ENCODE measurements at places on chromosomes 13 and 19.

DNA sequence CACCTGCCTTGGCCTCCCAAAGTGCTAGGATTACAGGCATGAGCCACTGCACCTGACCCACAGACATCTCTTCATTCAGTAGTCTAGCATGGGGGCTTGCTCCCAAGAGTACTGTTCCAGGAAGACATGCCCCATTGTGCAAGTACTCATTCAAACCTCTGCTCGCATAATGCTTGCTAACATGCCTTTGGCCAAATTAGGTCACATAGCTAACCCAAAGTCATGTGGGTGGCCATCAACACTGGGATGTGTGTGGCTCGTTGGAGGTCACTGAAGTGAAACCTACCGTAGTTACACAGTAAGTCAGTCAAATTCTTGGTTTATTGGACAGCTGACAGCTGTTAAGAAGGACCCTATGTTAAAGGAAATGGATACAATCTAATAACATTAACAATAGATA, 20.3 kb downstream of the RFXAP start:
- DNase-seq, result no peak

GRCh38 chr13:97659602-97660001, 225.6 kb downstream of the RAP2A start:
- no peak for DNase-seq

- DNase-seq, result no peak
Observed at GRCh38 chr19:3253270-3253669, 28.8 kb downstream of the CELF5 start.

DNA sequence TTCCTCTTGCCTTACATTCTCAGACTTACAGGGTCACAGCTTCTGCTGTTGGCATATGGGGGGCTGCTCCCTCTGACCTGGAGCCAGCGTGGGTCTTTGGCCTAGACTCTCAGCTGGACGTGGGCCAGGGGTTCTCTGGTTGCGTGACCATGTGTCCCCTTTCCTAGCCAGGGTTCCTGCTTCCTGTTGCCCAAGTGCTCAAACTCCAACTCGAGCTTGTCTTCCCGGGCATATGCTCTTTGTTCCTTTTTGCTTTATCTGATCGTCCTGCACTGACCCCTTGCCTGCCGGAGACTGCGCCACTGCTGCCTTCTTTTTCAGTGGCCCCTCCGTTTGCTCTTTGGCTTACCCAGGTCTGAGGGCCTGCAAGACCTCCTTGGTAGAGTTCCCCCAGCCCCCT, 25.3 kb upstream of the GPR183 start:
- no peak for DNase-seq

- DNase-seq, result no peak
Observed at GRCh38 chr13:102240110-102240509, 161.7 kb downstream of the FGF14 start.

- no peak for DNase-seq
Observed at GRCh38 chr13:73245246-73245645, 186.4 kb downstream of the KLF5 start.

GRCh38 chr13:113357529-113357928, 6.4 kb downstream of the GRTP1 start:
- DNase-seq, result no peak

DNA sequence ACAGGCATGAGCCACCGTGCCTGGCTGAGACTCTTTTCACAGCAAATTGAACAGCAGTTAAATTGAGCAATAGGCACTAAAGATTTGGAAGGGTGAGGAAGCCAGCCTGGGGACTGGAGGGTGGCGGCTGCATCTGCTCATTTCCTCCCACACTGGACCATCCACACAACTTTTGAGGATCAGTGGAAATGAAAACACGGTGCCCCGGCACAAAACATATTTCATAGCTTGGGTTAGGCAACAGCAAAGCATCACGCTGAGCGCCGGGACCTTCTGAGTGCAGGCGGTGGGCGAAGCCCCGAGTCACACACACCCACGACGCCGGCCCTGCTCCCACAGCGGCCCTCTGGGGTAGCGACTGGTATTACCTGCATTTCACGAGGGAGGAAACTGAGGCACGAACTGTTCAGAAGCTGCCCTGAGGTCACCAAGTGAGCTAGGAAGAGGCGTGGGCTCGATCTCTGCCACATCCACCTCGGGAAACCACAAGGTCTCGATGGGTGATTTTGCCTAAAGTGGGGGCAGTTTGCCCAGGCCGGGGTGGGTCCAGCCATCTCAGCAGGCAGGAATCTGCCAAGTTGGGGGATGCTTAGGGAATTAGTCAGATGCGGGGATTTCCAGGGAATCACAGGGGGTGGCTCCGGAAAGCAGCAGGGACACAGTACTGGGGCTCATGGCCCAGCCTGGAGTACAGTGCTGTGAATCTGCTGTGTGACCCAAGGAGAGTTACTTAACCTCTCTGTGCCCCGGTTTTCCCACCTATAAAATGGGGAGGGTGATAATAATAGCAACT, 3.5 kb upstream of the SBNO2 start:
- no peak for DNase-seq

DNA sequence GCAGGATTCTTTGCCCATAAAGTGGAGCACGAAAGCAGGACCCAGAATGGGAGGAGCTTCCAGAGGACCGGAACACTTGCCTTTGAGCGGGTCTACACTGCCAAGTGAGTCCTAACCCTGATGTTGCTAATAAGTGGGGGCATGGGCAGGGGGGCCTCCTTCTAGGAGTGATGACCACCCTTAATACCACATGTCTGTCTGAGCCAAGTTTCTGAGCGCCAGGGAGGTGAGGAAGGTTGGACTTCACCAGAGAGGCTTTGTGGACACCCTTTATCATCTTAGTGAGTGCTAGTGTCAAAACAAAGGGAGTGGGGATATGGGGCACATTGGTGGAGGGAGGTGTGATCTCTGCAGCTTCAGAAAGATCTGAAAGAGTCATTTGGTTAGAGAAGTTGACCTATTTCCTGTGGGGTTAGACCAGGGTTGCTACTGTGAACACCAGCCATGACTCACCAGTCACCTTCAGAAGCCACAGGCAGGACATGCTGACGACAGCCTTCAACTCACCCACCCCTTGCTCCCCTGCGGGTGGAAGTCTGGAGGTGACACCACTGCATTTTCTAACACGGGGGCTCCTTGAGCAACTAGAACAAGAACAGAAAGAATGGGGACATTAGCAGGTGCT, 8.8 kb downstream of the ALOX5AP start:
- DNase-seq, result peak; percentile 88

GRCh38 chr13:42747399-42747873, 33.9 kb upstream of the FAM216B start:
- no peak for DNase-seq

DNA sequence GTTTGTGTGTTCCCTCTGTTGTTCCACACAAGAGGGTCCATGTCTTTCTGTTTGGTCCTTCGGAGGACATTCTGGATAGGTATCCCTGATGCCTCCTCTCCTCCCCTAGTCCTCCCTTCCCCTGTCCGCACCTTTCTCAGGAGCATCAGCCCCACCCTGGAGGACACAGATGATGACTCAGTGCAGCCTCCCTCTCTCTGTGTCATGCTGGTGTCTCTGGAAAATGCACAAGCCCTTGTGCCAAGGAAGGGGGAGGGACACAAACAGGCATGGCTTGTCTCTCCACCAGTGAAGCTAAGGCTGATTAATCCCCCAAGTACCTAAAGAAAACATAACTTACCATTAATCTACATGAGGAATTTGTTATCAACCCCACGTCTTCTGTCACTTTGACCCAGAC, 16.2 kb upstream of the TNFRSF19 start:
- DNase-seq, result no peak

GRCh38 chr13:66994097-66994496, 236.0 kb downstream of the PCDH9 start:
- peak; percentile 21 for DNase-seq

- no peak for DNase-seq
Observed at GRCh38 chr13:33639626-33640080, 178.3 kb upstream of the RFC3 start.

GRCh38 chr13:20977394-20977793, 74.8 kb upstream of the XPO4 start:
- DNase-seq, result no peak

DNA sequence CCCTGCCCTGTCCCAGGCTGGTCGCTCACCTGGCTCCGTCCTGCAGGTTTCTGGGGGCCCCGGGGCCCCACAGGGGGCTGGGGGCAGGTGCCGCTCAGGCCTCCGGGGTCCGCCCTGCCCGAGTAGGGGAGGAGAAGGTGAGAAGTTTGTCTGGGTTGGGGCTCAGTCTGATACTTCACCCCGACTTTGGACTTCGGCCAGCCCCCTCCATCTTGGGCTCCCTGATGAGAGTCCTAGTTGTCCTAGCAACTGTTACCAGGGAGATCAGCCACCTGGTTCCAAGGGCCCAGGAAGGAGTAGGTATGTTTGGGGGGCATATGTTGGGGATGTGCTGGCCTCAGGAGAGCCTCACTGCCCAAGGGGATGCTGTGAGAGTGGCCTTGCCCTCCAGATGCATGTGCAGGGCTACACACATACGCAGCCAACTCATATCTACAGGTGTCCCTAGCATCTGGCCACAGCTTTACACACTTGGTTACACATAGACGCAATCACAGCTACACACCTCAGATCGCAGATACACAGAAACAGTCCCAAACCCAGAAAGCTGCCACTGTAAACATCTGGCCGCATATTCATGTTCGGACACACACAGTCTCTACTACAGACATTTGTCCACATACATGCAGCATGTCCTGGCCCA, 3.4 kb downstream of the NUMBL start:
- DNase-seq, result no peak

DNA sequence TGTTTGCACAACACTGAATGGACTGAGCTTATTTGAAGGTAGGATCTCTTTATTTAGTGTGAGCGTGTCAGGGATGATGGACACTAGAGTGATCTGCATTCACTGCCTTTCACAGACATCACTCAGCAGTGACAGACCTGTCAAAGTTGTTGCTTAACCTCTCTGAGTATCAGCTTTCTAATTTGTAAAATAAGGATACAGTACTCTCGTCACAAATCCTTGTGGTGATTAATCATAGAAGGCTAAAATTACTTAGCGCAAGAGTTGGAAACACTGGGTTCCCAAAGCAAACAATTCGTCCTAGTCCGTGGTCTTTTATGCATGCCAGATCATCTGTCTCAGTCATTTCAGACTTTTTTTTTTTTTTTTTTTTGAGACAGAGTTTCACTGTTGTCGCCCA, 16.6 kb downstream of the CARD8 start:
- DNase-seq, result no peak

GRCh38 chr19:4043966-4044715, 22.6 kb downstream of the ZBTB7A start:
- DNase-seq, result no peak

- no peak for DNase-seq
Observed at GRCh38 chr19:51250786-51251467, at the start of gene SIGLECL1. Gene SIGLECL1, plus strand, starts transcription at chr19:51251080. Its CDS starts 12,993 bp downstream, at chr19:51264073.

GRCh38 chr13:107441279-107441678, 774.1 kb downstream of the LIG4 start:
- no peak for DNase-seq

DNA sequence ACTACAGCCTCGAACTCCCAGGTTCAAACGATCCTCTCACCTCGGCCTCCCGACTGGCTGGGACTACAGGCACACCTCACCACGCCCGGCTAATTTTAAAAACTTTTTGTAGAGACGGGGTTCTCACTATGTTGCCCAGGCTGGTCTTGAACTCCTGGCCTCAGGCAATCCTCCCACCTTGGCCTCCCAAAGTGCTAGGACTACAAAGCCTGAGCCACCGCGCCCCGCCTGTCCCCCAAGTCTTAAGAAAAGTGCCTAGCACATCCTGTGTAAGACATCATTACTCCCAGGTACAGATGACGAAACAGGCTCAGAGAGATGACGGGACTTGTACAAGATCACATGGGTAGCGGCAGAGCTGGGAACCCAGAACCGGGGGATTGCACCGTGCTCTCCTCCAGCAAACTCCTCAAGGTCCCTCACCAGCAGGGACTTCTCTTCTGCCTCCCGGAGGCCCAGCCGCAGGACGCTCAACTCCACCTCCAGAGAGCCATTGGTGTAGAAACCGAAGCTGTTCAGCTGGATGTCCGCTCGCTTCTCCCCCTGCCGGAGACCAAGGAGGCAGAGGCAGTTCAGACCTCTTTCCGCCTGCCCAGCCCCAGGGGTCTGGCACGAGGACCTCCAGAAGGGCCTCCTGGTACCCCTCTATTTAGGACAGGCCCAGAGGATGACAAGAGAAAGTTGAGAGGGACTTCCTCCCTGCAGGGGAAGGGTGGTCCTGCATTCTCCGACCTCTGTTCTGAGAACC, 1.0 kb downstream of the GPR108 start:
- peak; percentile 81 for DNase-seq
